Left renal pelvis (tissue), 4 donors: ENCODE measurements at places on chromosomes 3 and 15. TPM values are rescaled to one million over a fixed set of nuclear protein-coding genes. Genes with fewer than 3 reads are reported as not detected.

The ATP1B3 gene
- polyA plus RNA-seq = 265 TPM

The HES1 gene
- polyA plus RNA-seq = 84.7 TPM

The OSTN gene
- polyA plus RNA-seq = 17.9 TPM

The HIGD1A gene
- polyA plus RNA-seq = 185 TPM

The BCHE gene
- 17.7 TPM for polyA plus RNA-seq

The CLDN11 gene
- 200 TPM for polyA plus RNA-seq

The MYZAP gene
- polyA plus RNA-seq = 4.0 TPM

The DAZL gene
- not detected for polyA plus RNA-seq

The SECISBP2L gene
- 56.5 TPM for polyA plus RNA-seq

The HYAL3 gene
- 2.9 TPM for polyA plus RNA-seq

DNA sequence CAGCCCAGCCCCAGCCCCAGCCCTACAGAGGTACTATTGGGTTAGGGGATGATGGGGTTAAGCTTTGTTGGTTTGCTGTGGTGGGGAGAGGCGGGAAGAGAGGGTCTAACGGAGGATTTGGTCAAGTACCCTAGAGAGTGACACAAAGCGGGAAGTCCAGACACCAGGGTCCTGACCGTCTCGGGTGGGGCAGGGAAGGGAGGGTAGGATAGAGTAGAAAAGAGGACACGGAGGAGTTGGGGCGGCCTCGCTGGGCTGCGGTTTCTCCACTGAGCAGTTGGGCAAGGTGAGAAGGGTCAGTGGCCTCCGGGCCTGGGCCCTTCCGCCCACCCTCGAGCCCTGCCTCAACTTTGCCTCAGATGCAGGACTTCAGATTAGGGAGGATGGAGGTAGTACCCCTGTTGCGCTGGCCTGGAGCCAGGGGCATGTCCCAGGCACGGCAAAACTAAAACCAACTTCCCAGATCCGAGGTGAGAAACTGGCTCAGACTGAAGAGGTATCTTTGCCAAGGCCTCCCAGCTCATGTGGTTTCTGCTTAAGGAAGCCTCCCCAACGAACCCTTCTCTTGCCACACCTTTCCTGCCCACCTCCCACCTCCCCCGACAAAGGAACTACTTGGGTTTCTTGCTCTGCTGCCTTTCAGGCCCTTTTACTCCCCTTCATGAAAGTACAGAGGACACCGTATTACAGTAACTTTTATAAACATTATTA lies 551 bp downstream of the PML start:
- no peak for DNase-seq

GRCh38 chr15:35321926-35322325 lies 224.0 kb downstream of the DPH6 start:
- no peak for DNase-seq

DNA sequence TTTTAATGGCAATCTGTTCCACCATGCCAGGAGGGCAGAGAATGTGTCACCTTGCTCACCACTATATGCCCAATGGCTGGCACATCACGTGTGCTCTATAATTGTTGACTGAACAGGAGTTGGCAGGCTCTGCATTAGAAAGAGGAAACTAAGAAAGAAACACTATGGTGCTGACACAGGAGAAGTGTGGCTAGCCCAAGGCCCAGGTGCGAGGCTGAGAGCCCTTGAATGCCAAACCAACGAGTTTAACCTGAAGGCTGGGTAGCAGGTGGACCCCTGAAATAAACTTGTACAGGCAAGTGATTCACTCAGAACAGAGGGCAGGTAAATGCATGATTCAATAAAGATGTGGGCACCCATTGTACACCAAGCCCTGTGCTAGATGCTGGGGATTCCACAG lies 2.4 kb downstream of the CHCHD4 start:
- no peak for DNase-seq

DNA sequence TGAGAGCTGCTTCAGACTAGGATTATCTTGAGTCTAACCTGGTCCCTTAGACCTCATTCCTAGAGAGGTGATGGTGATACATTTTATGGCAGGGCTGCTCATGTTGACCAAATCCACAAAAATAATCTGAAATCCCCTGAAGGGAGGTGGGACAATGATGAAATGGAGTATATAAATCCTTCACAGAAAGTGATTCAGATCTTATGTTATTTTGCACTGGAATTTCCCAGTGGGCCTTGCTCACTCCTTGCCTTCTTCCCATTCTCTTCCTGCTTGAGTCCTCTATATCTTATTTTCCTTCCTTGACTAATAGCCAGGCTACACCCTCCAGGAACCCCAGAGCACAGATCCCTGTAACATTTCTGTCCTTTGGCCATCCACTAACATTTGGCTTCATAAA lies 10.4 kb upstream of the TMEM202 start:
- DNase-seq = no peak

GRCh38 chr3:184082465-184082864 lies 14.4 kb upstream of the HTR3E start:
- DNase-seq = no peak

- no peak for DNase-seq
These were observed 80.9 kb downstream of the NECTIN3 start for GRCh38 chr3:111152496-111152895.

- no peak for DNase-seq
These were observed 48.7 kb downstream of the CNOT10 start for GRCh38 chr3:32733631-32734229.

- no peak for DNase-seq
These were observed 178.8 kb upstream of the STAC start for GRCh38 chr3:36201546-36201945.

DNA sequence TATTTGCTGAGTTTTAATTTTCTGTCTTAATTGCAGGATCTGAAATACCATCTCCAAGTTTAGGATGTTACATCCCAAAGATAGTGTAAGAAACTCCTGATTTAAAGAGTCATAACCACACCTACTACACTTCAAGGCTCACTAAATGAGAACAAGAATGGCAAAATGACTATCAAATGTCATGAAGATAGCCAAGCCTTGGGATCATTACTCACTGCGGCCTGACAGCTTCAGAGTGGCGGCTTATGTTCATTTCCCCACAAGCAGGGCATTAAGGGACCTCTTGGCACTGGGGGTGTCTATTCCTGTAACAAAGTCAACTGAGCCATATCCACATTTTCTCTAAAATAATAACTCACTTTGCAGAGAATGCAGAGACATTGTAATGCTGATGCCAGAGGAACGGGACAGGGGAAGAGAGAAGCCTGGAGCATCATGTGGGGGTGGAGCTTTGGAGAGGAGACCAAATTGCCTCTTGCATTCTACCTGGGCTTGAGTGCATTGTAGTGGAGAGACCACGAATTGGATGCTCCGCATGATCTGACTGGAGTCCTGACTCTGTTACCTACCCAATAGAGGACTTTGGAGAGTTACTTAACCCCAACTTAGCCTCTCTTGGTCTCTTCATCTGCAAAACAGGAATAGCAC lies 219.2 kb downstream of the OPA1 start:
- no peak for DNase-seq

DNA sequence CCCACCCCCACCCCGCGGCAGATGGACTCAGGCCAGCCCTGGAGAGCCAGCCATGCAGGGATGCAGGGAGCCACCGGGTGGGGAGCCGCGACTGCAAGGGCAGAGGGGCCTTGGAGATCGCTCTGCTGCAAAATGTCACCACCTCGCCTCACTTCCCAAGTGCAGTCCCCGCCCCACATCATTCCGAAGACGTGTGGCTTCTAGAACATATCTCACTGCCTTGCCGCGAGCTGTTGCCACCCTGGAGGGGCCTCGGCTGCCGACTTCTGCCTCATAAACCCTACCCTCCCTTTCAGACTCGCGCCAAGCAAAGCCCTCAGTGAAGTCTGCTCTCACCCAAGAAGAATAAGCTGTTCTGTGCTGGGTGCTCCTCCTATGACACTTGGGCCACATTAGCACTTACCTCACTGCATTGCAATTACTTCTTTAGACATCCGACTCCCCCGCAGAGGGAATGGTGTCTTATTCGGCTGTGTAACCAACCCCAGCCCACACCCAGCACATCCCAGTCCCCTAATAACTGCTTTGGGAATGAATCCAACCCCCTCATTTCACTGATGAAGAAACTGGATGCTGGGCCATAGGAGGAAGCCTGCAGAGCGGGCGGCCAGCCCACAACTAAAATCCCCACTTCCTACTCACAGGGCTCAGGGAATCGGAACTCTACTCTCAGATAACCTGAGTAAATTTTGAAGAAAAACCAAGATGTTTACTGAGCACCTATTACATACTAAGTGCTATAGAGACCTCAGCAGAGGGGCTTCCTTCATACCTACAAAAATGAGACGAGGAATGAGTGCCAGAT lies 8.6 kb downstream of the TLE3 start:
- no peak for DNase-seq

- no peak for DNase-seq
These were observed 462.8 kb upstream of the DPH6 start for GRCh38 chr15:36008719-36009118.

GRCh38 chr3:83048556-83048955 lies 1287.1 kb upstream of the GBE1 start:
- no peak for DNase-seq
